ENCODE measurements at places on chromosomes 7 and 10. TPM values are rescaled to one million over a fixed set of nuclear protein-coding genes. Genes with fewer than 3 reads are reported as not detected.

GRCh38 chr10:77380191-77380590 lies 257.4 kb downstream of the KCNMA1 start:
- DNase-seq, result no peak

DNA sequence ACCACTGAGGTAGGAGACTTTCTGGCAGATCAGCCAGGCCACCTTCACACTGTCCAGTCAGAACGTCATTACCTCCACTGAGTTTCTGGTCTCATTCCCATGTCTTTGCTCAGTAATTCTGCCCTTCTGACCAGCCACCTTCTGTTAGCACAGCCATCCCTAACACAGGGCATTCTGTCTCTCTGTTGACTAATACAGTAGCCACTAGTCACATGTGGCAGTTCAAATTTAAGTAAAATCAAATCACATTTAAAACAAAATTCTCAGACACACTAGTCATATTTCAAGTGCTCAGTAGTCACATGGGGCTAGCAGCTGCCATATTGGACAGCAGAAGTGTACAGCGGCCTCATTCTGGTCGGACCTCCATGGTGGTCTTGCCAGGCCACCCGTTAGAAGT lies 7.4 kb downstream of the CPSF4 start:
- no peak for DNase-seq

- DNase-seq, result no peak
These were observed 53.7 kb downstream of the LRRC17 start for GRCh38 chr7:102966465-102966864.

- DNase-seq, result no peak
These were observed 201.6 kb upstream of the KLF6 start for GRCh38 chr10:3986493-3987142.

DNA sequence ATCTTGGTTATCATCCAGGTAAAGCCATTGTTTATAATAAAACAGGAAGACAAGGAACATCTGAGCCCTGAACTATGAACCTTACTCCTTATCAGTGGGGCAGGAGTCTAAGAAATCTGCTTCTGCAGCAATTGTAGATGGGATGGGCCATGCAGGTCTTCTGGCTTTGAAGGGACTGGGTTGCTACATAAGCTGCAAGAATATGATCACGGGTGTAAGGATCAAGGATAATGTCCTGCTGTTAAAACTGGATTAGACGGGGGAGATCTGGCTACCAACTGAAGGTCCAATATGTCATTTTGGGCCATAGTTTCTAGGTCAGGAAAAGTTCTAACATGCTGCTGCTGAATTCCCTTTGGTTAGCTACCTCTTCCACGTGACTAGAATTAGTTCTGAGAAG lies 1363.4 kb upstream of the CELF2 start:
- no peak for DNase-seq

- DNase-seq, result no peak
These were observed 16.7 kb upstream of the SUN1 start for GRCh38 chr7:815284-816216.

PLEKHS1 gene
- total RNA-seq, result not detected

DNA sequence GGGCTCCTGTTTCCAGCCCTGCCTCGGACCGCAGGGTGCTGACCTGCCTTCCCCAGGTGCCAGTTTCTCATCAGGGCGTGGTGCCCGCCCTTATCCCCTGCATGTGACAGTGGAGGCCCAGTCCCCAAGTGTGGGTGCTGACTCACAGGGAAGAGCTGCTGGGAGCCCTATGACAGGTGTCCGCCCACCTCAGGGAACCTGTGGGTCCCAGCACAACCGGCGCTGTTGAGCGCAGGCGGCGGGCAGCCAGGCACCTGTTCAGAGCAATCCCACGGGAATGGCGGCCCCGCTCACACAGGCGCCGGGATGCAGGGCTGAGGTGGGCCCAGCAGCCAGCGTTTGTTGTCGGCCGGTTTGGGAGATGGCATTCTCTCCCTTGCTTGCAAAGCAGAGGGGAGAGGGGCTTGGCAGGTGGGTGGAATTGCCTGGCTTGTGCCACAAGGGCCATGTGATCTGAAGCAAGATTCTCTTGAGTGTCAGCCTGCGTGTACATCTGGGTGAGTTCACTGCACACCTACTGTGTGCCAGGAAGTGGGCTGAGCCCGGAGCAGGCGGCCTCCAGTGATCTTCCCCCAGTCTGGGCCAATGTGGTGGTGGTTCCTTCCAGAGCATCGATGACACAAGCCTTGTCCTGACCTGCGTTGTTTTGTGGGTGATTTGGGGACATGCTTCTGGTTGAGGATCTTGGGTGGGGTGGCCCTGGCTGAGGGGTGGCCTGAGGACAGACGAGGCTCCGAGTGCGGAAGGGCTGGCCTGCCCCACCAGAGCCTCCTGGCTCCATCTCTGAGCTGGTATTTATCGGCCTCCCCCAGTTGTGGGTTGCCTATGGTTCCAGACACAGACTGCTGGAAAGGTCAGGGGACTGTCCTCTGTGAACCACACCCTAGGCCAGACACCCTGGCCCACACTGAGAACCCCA lies 2.4 kb downstream of the PWWP2B start:
- no peak for DNase-seq

STEAP2 gene
- 0.08 TPM for total RNA-seq
